ENCODE measurements at places on chromosomes 5 and 9.
A peak's percentile ranks its signal among the peaks of the same experiment; 100 is the strongest.

DNA sequence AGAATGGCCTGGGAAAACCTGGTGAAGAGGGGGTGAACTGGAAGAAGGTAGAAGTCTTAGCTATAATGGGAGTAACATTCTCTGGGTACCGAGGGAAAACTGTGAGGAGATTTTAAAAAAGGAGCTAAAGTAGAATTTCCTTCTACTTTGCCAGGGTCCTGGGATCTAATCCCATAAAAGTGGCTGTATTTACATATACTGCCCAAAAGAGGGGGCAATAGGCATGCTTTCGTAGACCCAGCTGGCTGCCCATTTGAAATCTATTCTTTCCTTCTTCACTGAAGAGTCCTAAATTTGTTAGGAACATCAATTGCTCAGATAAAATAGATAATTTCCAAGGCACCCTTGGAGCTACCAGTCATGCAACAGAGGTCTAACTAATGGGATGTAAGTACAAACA lies 159.2 kb downstream of the CDC42SE2 start:
- no peak for DNase-seq

GRCh38 chr5:132437604-132438266 lies 52.8 kb downstream of the IRF1 start:
- DNase-seq: peak; percentile 80

DNA sequence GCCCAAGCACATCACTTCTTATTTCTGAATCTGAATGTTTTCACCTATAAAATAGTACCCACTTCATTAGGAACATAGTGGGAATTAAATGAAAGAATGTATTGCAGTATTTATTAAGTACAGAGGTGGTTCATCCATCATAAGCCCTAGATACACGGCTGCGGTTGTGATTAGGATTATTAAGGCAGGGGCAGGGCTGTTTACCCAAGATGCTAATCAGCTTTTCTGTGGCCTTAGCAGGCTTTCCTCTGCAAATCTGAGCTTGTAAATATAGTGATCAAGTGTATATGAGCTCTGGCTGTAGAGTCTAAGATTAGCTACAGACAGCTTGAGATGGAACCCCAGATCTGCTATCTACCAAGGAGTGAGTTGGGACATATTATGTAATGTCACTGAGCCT lies 124.1 kb upstream of the ADRA1B start:
- no peak for DNase-seq

GRCh38 chr5:114393159-114393558 lies 31.3 kb downstream of the KCNN2 start:
- DNase-seq: no peak

GRCh38 chr5:150255659-150256409 lies 33.7 kb downstream of the CAMK2A start:
- no peak for DNase-seq

DNA sequence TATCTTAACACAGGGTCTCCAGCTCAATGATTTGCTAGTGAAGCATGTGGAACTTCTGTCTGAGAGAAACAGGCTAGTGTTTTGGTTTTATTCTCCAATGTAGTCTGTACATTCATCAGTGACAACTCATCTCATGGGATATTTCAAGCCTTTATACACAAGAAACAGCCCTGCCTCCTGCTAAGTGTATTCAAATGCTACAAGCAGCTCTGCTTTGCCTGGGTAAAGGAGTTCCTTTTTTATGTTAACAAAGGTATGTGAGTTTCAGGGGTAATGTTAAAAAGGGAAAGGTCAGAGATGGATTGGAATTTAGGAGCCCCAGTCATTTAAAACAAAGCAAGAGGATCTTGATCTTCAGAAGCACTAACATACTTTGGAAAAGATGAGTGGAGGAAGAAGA lies 498.7 kb downstream of the ISL1 start:
- no peak for DNase-seq

GRCh38 chr9:7542693-7543092 lies 256.9 kb downstream of the DMAC1 start:
- no peak for DNase-seq

DNA sequence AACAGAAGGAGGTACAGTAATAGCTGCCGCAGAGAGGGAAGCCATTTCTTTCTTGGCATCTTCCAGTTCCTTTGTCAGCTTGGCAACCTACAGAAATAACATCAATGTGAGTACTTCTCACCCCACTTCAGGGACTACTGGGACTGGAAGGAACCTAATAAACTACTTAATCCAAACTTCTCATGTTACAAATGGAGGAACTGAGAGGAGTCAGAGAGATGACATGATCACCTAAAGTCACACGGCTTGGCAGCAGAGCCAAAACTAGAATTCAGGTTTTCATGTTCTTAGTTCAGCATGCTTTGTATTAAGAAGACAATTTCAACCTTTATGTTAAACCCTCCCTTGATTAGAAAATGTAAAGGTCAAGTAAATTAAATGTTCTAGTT lies 44.7 kb downstream of the DIAPH1 start:
- no peak for DNase-seq

GRCh38 chr9:83937861-83938455 lies 16.7 kb upstream of the KIF27 start:
- peak; percentile 49 for DNase-seq

- no peak for DNase-seq
Observed at GRCh38 chr5:96066386-96066719, 104.7 kb upstream of the ELL2 start.

- DNase-seq: no peak
Observed at GRCh38 chr9:76454311-76454710, 4.7 kb upstream of the GCNT1 start.

GRCh38 chr5:102700120-102700831 lies 54.8 kb upstream of the PAM start:
- peak; percentile 13 for DNase-seq

- DNase-seq: no peak
Observed at GRCh38 chr9:89256642-89257041, 54.4 kb upstream of the CKS2 start.

DNA sequence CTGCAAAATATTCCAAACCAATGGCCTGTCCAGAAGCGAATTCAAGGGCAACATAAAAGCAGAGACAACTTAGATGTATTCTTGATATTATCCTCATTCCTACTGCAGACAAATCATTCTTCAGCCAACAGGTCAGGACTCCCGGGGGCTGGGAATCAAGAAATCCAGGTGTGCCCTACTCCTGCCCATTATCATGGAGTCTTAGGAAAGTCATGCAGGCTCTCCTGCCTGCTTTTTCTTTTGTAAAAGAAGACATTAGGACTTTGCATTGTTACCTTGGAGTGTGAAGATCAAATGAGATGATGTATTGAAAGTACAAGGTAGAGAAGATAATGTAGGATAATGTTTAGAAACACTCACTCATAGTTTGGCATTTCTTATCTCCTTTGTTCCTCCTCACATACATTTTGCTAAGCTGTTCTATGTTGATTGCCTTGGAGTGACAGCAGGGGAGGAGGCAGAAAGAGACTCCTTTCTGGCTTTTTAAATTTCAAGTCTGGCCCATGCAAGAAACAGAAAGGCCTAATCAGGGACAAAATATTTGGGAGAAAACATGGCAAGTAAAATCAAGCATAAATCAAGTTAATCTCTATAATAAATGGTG lies 113.8 kb downstream of the SV2C start:
- no peak for DNase-seq

DNA sequence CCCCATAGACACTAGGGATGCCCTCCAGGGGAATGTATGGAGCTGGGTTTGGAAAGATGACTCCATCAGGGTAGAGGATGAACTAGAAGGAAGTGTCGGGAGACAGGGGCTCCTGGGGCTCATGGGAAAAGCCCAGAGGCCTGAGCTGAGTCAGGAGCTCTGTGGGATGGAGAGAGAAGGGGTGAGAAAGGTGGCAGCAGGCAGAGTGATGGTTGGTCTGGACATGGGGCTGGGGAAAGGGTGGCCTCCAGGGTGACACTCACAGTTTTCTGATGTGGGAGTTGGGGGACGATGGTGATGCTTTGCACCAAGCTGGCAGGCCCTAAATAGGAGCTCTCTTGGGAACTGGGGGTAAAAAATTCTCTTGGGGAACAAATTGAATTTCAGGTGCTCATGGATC lies 213.5 kb upstream of the MVB12B start:
- DNase-seq: no peak

DNA sequence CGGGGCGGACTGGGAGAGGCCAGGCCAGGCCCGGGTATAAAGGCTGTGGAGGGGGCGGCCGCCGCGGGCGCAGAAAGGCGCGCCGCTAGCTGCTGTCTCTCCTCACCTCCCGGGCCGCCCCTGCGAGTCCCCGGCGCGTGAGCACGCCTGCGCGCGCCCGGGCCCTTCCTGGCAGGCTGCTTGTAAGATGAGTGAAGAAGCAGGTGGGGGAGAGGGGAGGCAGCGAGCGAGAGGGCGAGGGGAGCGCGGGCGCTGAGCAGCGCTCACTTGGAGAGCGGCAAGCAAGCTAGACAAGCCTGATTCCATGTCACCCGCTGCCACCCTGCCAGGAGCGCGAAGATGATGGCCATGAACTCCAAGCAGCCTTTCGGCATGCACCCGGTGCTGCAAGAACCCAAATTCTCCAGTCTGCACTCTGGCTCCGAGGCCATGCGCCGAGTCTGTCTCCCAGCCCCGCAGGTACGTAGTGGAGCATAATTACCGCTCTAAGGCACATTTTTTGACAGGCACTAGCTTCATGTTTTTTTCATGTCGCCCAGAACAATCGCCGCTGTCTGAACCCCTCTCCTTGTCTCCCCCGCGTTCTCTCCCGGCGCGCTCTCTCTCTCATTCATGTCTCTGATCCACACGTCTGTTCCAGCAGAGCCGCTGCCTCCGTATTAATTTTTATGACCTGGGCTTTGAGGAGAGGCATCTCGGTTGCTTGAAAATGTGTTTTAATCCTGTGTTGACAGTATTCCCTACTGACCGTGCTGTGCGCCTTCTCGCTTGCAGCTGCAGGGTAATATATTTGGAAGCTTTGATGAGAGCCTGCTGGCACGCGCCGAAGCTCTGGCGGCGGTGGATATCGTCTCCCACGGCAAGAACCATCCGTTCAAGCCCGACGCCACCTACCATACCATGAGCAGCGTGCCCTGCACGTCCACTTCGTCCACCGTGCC lies at the start of gene POU4F3:
Gene POU4F3, plus strand, starts transcription at position 66 of the 941 bp plus-strand sequence. Its CDS starts 274 bp downstream, at position 340.
- no peak for DNase-seq

- no peak for DNase-seq
Observed at GRCh38 chr5:98064118-98064685, 709.3 kb upstream of the RGMB start.

DNA sequence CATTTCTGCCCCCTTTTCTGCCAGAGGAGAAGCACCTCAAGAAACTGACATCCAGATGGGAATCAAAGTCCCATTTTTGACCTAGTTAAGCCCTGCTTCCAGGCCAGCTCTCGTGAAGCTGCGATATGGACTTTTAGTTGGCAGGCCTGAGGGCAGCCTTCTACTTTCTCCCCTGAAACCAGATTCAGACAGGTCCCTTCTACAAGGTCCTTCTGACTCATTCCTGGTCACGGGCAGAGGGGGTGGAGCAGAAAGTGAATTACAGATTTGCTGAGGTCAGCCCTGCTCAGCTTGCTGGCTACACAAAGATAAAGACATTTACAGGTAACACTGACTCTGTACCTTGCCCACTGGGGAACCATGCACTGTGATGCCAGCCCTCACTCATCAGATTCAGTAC lies 52.8 kb upstream of the TUT7 start:
- no peak for DNase-seq

DNA sequence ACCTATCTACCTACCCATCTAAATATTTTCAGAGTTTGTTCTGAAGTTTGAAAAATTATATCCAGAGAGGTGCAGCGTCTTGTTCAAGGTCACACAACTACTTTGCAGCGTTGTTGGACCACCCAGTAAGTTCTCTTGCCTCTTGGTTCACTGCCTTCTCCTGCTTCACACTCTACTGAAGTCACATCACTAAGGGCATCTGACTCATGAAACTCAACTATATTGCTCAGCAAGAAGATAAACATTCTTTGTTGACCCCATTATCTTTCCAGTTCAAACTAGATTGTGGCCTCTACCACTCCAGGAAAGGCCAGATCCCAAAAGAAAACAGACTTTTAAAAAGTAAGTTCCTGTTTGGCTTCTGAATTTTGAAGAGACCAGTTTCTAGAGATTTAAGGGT lies 326.9 kb downstream of the SLIT3 start:
- no peak for DNase-seq

DNA sequence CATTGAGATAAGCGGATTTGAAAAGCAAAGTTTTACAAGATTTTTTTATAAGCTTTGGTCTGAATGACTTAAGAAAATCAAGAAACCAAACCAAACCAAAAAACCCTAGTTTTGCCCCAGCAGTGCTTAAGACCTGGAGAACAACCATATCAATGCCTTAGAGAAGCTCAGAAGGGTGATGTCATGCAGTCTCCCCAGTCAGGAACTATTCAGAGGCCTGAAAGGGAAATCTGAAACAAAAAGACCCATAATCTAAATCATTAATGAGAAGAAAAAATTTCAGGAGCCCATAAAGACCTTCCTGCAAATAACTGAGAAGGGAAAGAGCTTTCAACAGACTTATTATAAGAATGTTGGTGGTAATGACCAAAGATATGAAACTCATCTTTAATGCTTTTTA lies 280.1 kb downstream of the MARCHF11 start:
- DNase-seq: no peak

GRCh38 chr5:120655828-120656435 lies 191.8 kb downstream of the PRR16 start:
- peak; percentile 12 for DNase-seq

DNA sequence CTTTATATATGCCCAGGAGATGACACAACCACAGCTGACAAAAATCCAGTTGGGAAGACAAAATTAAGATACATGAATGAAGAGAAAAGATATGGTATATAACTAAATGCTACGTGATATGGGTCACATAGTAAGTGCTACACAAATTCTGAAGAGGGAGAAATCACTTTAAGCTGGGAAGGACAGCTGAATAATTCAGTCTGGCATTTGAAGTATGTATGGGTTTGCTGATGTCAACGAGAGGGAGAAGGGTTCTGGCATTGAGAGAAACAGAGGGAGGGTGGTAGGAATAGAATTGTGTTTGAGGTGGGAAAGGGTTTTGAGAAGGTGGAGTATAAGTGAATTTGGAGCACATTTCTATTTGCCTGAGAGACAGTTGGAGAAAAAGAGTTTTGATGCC lies 6.7 kb upstream of the SLIT3 start:
- DNase-seq: no peak

DNA sequence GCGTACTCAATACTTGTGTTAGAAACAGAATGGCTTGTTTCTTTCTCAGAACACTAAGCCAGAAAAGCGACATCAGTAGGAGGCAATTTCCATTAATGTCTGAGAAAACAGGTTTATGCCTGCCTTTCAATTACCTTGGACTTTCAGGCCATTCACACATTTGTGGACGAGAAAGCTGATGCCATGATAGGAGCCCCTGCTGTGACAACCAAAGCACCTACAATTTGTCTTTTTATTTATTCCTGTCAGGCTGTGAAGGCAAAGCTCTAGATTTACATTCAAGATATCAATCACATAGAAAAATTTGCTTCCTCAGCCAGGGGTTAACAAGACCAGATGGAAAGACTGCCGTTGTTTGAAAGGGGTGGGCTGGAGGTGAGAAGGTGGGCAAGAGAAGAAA lies 76.2 kb downstream of the C7 start:
- DNase-seq: no peak

All from hindlimb muscle (tissue), 1 donor.